ENCODE measurements at places on chromosomes 2 and 18.
A peak's percentile ranks its signal among the peaks of the same experiment; 100 is the strongest.

GRCh38 chr18:41783065-41783818 is 171.8 kb upstream of the PIK3C3 start:
- no peak for DNase-seq

DNA sequence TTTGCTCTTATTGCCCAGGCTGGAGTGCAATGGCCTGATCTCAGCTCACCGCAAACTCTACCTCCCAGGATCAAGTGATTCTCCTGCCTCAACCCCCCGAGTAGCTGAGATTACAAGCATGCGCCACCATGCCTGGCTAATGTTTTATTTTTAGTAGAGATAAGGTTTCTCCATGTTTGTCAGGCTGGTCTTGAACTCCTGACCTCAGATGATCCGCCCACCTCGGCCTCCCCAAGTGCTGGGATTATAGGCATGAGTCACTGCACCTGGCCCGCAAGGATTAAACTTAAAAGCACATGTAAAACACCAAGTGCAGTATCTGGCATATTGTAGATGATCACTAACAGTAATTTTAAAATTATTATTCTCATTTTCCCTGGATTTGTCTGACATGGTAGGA is 72.9 kb downstream of the C1QL2 start:
- no peak for DNase-seq

GRCh38 chr2:230777721-230778120 is 65.1 kb downstream of the CAB39 start:
- no peak for DNase-seq

DNA sequence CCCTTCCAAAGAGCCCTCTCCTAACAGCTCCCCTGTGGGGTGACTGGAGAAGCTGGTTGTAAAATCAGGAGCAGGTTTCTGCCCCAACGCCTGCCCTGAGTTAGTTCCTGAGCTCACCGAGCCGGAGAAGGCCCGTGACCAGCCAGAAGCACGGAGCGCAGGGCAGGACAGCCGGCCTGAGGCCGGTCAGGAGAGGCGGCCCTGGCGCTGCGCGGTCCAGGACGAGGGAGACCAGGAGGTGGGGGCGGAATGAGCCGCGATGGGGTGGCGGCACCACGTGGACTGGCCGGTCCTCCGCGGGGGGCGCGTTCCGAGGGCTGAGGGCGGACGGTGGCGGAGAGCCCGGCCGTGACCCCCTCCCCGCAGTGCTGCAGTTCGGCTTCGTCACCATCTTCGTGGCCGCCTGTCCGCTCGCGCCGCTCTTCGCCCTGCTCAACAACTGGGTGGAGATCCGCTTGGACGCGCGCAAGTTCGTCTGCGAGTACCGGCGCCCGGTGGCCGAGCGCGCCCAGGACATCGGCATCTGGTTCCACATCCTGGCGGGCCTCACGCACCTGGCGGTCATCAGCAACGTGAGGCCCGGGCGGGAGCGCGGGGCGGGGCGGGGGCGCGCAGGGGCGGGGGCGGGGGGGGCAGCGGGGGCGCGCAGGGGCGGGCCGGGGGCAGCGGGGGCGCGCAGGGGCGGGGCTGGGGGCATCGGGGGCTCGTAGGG is 29.0 kb downstream of the ANO7 start:
- DNase-seq, result peak; percentile 53

DNA sequence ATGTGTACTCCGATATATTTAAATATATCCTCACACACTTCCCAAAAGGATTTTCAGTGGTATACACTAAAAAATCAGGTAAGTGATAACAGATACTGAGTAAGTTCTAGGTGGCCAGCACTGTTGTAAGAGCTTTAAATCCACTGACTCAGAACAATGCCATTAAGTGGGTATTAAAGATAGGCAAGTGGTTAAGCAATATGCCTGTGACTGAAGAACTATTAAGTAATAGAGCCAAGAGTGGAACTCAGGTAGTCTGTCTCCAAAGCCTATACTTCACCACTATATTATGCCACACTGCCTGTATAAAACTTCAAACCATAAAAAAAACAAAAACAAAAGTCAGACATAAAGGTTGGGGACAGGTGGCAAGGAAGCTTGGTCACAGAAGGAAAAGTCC is 37.2 kb downstream of the THUMPD2 start:
- DNase-seq, result no peak

DNA sequence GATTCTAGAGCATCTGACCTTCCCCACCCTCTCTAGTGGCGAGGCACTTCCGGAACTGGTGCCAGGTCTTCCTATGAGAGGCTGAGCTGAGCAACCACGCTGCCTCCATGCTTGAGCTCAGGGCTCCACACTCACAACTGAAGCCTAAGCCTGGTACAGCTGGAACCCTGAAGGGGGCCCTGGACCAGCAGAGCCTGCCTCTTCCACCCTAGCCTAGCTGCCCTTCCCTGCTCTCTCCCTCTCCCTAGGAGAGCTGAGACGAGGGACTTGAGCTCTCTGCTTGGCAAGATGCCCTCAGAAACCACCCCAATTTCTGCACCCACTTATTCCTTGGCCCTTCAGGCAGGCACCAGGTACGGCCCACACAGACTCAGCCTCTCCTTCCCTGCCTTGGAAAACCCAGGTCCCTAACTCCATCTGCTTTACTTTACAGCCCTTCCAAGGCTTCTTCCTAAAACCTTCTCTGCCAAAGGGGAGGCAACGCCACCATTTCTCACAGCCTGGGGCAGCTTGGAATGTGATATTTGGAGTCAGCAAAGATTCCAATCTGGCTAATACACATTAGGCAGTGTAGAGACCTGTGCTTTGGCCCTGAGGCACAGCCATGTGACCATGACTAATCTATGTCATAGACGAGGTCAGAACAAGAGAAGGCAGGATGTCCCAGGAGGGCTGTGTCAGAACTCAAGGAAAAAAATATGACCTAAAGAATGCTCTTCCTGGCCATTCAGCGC is 18.8 kb downstream of the COX7A2L start:
- DNase-seq, result no peak

DNA sequence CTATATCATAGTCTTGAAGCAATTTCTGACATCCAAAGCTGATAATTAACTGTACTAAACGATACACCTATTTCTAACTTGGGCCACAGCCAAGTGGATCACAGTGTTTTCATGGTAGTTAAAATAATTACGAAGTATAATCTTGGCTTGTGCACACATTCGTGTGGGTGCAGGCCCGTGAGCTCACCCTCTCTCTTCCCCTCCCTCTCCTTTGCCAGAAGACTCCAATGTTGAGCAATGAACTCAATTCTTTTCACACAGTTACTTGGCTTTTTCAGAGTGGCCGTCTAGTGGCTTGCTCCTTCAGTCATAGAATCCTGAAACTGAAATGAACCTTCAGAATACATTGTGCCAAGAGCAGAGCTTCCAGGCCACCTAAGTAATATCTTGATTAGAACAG is 178.7 kb downstream of the NCKAP5 start:
- no peak for DNase-seq

GRCh38 chr2:12935796-12936195 is 219.1 kb downstream of the TRIB2 start:
- DNase-seq, result no peak

GRCh38 chr2:223560749-223561435 is 41.3 kb downstream of the SCG2 start:
- DNase-seq, result no peak
